ENCODE measurements at places on chromosomes 16 and 17.

DNA sequence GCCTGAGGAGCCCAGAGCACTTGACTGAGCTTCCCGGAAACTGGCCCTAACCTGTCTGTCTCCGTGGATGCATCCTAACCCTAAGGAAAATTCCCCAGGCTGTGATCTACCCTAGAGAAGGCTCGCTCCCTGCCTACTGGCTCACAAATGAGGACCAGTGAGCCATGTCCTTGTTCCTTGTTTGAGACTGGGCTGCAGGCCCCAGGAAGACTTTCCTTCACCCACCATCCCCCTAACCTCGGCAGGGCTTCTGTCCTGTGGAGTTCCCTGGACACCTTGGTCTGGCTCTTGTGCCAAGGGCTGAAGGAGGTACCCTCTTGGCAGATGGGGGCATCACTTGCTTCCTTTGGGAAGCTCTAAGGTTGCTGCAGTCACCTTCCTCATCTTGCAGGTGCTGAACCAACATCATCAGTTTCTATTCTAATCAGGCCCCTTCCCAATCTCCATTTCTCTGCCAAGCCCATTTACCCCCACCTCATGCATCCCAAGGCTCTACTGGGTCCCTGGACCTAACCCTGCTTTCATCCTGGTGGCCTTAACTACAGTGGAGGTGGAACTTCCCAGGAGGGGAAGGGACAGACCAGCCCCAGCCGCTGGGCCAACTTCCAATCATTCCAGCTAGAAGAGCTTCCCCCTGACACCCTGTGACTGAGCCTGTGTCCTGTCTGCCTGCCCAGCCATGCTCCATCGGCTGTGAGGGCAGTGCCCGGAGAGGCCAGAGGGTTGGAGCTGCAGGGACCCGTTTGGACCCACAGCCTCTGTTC lies 12.4 kb downstream of the RNF40 start:
- no peak for DNase-seq

DNA sequence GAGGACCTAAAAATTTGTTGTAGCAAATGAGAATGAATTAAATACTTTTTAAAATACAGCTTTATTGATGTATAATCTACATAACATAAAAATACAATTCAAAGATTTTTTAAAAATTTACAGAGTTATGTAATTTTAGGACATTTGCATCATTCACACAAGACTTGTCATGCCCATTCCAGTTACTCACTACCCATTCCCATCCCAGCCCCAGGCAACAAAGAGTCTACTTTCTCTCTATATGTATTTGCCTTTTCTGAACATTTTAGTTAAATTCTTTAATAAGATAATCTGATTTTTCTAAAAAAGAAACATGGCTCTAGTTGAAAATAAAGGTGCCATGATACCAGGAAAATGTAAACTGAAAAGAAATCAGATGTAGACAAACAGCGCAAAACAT lies 354.2 kb downstream of the PMP22 start:
- no peak for DNase-seq

- DNase-seq: no peak
Measured at GRCh38 chr16:3819746-3820724, 60.5 kb downstream of the CREBBP start.

DNA sequence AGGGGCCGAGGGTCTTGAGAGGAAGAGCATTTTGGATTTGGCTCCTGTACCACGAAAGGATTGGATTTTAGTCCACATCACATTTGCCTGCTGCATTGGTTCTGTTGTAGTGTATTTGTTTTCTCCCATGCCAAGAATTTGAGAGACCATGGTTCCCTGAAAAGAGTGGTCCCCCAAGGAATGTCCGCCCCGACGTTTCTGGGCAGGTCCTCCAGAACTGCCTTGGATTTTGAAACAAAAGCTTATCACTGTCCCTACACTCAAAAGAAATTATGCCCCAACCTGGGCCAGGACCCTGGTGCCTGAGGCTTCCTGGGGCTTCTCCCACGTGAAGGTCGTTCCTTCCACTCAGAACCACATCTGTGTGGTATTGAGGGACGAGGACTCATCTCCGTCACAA lies 10.8 kb downstream of the NTN1 start:
- DNase-seq: no peak

GRCh38 chr17:64459284-64459747 lies 10.4 kb downstream of the MILR1 start:
- no peak for DNase-seq

GRCh38 chr17:81921537-81921862 lies 3.5 kb upstream of the SIRT7 start:
- no peak for DNase-seq

DNA sequence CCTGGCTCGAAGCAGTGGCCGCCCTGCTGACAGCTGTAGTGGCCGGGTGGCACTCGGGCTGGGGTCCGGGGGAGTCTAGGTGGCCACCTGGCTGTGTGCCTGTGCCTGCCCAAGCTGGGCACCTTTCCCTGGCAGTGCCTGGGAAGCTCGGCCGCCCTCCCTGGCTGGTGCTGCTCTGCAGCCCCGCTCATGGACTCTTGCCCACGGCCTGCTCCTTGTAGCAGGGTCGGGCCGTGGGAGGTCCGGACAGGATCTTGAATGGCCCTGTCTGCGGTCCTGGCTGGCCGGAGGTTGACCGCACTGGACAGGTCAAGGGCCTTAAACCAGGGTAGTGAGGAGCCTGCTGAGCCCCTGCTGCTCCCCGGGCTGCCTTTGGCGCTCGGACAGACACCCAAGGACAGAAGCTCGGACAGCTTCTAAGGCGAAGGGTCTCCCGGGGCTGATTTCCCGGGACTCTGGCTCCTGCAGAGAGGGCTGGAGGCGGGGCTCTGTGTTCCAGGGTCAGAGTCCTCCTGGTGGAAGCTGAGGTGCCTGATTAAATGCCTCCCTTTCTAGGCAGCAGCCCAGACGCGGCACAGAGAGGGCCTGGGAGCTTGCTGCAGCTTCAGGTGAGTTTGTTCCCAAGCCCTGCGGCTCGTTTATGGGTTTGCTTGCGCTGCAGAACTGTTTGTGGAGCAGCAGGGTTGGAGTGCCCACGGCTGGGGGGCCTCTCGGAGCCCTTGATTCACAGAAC lies 6.0 kb downstream of the CAPN15 start:
- no peak for DNase-seq

- DNase-seq: no peak
Measured at GRCh38 chr16:85867189-85867588, 31.8 kb upstream of the IRF8 start.

DNA sequence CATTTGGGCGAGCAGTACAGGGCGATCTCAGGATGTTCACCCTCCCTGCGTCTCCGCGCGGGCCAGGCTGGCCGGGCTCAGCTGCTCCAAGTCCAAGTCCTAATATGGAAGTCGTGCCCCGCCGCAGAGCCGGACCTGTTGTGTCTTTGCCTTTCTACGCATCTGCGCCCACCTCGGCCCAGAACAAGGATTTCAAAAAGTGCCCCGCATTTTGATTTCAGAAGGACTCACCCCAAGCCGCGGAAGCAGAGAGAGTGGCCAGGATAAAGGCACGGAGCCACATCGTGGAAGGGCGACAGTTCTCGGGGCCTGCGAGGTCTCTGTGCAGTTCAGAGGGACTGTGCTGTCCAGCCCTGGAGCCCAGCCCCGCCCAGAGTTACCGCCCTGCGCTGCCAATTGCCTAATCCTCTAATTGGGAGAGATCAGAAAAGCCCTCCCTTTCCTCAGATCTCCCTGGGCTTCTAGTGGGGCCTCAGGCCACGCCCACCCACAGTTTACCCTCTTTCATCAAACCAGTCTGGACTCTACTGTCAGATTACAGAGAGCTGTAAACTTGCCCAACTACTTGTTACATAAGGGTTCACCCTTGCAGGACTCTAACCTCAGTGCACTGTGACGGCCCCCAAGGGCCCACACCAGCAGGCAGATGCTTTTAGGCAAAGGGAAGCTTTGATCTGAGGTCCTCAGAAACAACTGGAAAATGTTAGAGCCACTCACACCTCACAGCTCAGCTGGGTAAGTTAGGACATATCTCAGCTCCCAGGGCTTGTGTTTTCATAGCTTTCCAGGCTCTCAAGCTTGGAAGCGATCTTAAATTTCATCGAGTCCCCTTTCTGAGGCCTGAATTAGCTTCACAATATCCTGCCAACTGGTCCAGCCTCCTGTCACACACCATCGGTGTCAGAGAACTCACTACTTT lies at the start of gene CES1:
CES1 (minus strand) TSS at position 324 of the 919 bp plus-strand sequence; CDS start at position 283, 41 bp downstream.
- DNase-seq: no peak

DNA sequence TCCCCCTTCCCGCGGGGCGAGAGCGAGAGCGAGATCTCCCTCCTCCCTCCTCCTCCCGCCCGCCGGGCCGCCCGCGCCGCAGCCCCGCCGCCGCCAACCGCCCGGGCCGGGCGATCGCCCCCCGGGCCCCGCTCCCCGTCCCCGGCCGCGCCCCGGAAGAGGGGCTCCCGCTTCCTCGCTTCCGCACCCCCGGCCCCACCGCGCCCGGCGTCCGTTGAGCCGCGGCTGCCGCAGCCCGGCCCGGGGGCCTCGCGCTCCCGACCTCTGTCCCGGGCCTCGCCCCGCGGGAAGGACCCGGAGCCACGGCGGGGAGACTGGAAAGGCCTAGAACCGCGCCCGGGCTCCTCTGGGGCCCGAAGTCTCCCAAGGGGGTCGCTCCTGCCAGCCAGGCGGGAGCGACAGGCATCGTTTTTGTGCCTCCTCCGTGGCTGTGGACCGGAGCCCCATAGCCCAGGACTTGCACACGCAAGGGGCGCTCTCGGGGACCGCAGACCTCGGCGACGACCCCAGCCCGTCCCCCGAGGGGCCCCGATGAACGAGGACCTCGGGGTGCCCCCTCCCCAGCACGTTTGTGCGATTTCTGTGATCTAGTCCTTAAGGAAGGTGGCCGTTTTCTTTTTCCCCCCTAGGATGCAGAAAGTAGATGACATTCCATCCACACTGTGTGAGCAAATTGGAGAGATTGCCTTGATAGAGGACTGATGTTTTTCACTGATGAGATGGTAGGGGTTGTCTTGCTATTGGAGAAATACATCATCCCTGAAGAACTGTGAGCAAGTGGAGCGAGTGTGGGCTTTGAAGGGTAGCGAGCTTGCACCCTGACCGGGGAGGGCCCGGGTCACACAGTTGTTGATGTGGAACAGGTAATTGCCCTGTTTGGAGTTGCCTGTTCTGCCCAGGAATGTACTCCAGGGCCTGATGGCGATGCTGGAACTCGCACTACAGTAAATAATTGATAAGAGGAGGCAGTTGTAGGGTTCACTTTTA lies 611 bp downstream of the BANP start:
- no peak for DNase-seq

- no peak for DNase-seq
Measured at GRCh38 chr17:81159611-81160265, 5.6 kb upstream of the PVALEF start.

DNA sequence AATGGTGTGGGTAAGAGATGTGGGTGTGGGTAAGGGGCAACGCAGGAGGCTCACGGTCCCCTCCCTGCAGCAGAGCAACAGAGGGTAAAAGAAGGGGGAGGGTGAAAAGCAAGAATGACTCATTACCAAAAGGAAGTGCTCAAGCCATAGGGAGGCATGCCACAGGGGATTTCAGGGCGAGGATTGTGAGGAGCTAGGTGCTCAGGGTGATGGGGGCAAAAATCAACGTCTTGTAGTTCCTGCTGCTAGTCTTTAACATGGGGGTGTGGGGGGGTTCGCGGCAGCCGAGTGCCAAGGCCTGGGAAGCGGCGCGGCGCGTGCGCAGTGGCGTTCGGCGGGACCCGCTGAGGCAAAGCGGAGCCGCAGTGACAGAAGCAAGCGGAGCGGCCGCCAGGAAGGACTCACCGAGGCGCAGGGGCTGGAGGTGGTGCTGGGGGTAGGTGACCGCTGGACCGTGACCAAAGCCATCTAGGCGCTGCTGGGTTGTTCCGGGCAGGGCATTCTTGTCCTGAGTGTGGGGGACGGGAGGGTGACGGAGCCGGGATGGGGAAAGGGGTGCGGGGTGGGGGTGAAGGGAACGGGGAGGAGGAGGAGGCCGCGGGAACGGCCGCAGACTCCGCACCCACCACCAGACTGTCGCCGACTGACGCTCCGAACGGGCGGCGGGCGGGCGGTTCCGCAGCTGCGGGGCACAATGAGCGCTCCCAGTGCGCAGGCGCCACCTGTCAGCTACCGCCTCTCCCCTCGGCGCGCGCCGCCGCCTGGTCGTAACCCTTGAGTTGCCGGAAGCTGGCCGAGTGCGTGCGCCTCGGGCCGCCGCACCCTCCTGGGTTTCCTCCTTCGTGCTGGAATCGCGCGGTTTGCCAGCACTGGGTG lies at the start of gene SSH2:
SSH2 (minus strand) TSS at position 696 of the 876 bp plus-strand sequence; CDS start at position 468, 228 bp downstream.
- peak; percentile 62 for DNase-seq

GRCh38 chr16:56278196-56278855 lies 87.0 kb downstream of the GNAO1 start:
- no peak for DNase-seq

GRCh38 chr16:57509231-57509923 lies 23.1 kb upstream of the DOK4 start:
- no peak for DNase-seq

- no peak for DNase-seq
Measured at GRCh38 chr16:10895053-10895946, 18.3 kb downstream of the CIITA start.

DNA sequence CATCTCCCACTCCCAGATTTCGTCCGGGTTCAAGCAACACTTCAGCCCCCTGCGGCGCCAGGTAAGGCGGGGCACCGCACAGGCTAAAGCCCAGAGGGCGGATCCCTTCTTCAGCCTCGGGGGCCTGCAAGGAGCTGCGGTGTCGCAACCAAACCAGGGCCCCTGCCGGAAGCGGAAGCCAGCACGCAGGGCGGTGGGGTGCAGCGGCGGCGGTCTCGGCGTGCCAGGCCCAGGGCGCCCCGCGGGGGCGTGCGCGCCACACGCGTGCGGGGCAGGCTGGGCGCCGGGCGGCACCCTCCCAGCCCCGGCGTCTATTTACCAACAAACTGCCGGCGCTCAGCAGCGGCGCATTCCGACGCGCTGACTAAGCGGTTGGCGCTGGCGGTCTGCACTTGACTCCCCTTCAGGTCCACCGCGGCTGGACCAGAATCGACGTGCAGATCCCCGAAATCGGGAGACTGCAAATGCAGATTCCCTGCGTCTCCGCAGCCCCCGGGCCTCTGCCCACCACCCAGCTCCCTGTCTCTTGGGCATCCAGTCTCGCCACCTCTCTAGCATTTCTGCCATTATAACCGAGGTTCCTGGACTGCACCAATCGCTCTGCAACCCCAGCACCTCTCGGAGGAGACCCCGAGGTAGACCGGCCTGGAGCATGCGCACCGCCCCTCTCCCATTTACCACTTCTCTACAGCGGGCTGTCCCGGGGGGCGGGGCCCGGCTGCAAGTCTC lies 421 bp upstream of the DLX4 start:
- peak; percentile 38 for DNase-seq

DNA sequence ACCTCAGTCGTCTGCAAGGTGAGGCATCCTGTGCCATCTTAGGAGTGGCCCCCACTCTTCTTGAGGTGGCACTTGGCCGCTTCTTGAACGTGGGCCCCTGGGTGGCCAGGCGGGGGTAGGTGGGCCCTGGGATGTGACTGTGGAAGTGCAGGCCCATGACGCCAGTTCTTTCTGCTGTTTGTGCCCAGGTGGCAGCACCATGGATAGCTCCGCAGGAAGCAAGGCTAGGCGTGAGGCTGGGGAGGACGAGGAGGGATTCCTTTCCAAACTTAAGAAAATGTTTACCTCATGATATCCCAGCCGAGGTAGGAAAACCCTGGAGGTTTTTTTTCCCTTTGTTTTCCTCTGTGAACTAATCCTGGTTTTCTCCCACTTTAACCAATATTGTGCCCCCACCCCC lies 19.8 kb downstream of the NMRAL1 start:
- DNase-seq: no peak

All from stimulated activated CD8-positive, alpha-beta memory T cell treated with anti-CD3 and anti-CD28 coated beads, Interleukin-4, amount 100 ng/mL, for 4 hours (primary cell).